ENCODE measurements at places on chromosomes 16 and 17.
A peak's percentile ranks its signal among the peaks of the same experiment; 100 is the strongest.

- DNase-seq = no peak
Observed at GRCh38 chr16:29646947-29647346, 16.1 kb upstream of the SPN start.

- no peak for DNase-seq
Observed at GRCh38 chr17:36728030-36728991, 126.9 kb downstream of the MRM1 start.

GRCh38 chr17:65446838-65447526, 114.5 kb downstream of the AXIN2 start:
- no peak for DNase-seq

GRCh38 chr16:12390074-12390605, 413.5 kb downstream of the CPPED1 start:
- no peak for DNase-seq

DNA sequence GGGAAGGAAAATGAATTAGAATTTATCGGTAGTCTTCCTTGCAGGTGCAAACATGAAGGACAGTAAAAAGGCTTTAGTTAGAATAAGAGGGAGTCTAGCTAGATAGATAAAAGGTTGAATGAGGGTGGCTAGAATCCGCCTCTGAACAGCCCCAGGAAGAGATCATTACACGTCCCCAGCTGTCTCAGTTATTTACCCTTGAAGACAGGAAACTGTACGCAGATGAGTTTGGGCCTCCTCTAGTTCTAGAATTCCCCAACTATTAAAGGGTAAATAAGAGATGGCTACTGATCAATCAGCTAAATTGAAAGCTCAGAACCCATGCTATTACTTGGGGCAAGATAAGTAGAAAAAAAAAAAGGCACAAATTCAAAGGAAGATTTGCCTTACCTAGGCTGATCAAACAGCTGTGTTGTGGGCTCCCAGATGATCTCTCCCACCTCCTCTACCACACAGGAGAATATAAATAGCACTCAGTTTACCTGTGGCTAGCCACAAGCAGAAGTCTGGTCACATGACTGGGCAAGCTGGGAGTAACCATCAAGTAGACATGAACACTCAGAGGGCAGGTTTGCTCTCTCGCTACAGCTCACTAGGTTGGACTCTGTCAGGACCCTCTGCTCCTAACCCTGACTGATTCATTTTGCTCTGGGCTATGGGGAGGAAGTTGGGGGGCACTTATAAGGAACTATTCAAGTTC, 17.0 kb downstream of the FAM117A start:
- no peak for DNase-seq

- DNase-seq = peak; percentile 6
Observed at GRCh38 chr17:76356803-76357456, 3.2 kb upstream of the PRPSAP1 start.

GRCh38 chr17:58325289-58325726, 3.3 kb downstream of the TSPOAP1 start:
- DNase-seq = no peak

- no peak for DNase-seq
Observed at GRCh38 chr16:30724641-30725417, 23.4 kb upstream of the PHKG2 start.

- no peak for DNase-seq
Observed at GRCh38 chr17:10261098-10261497, 62.7 kb upstream of the GAS7 start.

DNA sequence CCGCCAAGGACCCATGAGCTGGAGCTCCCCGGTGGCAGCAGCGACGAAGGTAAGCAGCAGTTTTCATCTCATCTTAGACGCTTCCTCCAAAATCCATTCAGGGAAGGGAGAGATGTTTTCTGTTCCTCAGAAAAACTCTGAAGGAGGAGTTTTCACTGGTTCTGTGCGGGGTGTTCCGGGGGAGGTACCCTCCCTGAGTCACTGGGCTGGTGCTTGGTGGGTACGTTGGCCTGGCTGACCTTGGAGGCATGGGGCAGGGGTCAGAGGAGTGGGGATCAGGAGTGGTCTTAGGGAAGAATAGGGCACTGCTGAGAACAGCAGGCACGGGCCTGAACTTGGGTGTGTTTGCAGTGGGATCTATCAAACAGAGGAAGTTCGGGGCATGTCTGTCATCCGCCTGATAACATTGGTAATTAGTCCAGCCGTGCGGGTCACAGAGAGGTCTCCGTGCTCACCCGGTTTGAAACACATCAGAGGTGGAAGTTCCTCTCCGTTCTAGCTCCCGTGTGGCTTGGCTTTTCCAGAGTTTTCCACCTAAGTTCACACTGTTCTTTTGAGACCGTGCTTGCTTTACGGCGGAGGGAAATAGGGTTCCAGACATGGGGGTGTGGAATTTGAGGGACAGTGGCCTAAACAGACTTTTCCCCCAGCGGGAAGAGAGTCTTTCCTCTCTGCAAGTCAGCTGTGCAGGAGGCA, 59.6 kb upstream of the CIBAR2 start:
- DNase-seq = no peak

DNA sequence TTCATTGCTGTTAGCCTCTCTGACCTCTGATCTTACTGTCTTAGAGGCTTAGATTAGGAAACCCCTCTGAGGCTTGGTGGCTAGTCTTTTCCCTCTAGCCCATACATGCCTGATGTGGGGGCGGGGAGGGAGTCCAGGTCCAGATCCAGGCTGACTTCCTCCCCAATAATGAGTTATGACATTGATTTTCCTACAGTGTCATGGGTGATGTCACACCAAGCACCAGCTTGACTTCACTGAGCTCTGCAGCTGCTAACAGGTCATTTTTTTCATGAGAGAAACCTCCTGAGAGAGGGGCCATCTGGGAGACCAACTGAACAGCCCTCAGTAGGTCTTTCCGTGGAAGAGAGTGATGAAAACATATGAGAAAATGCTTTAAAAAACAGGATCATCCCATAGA, 180.2 kb upstream of the N4BP1 start:
- DNase-seq = no peak

- DNase-seq = no peak
Observed at GRCh38 chr16:67546761-67547422, 15.4 kb upstream of the CTCF start.

- DNase-seq = no peak
Observed at GRCh38 chr16:86357950-86358349, 152.4 kb upstream of the FOXF1 start.

GRCh38 chr17:9837551-9838471, 12.1 kb downstream of the GLP2R start:
- no peak for DNase-seq

- no peak for DNase-seq
Observed at GRCh38 chr16:14057878-14058382, 13.2 kb upstream of the MRTFB start.

DNA sequence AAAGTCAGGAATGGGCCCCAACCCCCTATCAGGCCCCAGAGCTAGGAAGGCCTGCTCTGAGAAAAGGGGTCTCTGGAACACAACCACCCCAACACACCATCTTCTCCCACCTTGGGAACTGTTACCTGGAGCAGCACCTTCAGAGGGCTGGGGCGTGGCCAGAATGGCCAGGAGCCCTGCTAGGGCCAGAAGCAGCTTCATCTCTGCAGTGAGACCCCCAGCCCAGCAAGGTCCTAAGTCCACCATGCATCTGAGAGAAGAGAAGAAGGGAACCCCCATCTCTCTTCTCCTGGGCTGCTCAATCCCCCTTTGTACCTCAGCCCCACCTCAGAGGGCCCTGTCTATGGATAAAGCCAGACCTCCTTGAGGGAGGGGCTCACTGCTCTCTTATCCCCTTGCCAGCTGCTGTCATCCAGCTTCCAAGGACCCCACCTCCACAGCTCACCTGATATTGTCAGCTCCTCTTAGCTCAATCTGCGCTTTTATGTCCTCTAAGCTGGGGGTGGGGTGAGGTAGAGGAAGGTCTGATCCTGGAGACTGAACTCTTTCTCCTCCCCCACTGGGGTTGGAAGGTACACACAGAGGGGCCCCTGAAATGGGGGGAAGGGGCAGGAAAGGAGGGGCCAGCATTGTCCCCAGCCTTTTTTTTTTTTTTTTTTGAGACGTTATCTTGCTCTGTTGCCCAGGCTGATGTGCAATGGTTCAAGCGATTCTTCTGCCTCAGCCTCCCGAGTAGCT, at the start of gene MPO:
Gene MPO, minus strand, starts transcription at position 456 of the 738 bp plus-strand sequence. Its CDS starts 177 bp downstream, at position 279.
- no peak for DNase-seq

DNA sequence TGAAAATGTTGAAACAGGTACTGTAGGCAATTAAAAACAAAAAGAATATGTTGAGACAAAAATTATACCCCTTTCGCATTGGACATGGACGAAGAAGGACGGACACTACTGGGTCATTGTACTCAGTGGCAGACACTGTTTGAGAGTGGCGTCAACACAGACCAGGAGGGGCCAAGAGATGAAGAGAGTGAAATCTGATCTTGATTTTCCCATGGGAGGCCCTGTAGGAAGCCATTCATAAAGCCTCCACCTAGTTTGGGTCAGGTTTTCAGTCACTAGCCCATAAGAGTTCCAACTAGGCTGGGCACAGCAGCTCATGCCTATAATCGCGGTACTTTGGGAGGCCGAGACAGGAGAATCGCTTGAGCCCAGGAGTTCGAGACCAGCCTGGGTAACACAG, 23.6 kb upstream of the SMURF2 start:
- DNase-seq = no peak

GRCh38 chr16:3123986-3124886, 10.6 kb upstream of the ZNF213 start:
- peak; percentile 95 for DNase-seq

GRCh38 chr17:80261159-80261894, 675 bp downstream of the RNF213 start:
- no peak for DNase-seq

GRCh38 chr17:82743344-82744219, 8.2 kb downstream of the FN3K start:
- no peak for DNase-seq

GRCh38 chr16:35636480-35637230, 2177.2 kb downstream of the TP53TG3F start:
- no peak for DNase-seq

GRCh38 chr16:56769677-56770076, 39.7 kb downstream of the NUP93 start:
- DNase-seq = no peak

All from RWPE2 (cell line).